ENCODE measurements at places on chromosomes 4 and X. TPM values are rescaled to one million over a fixed set of nuclear protein-coding genes. Genes with fewer than 3 reads are reported as not detected.
A peak's percentile ranks its signal among the peaks of the same experiment; 100 is the strongest.

DNA sequence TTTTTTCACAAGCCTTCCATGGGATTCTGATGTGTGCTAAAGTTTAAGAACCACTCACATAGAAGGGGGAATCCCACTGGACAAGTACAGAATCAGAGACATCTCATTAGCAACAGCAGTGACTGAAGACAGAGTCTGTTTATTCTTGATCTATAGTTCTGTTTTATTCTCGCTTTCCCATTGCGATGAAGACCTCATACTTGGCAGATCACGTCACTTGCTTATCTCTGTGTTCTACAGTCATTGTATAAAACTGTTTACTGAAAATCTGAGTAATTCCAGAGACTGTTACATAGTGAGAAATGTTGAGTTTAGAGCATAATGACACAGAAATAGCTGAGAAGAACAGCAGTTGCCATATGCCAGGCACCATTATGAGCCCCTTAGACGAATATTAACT is 185.5 kb downstream of the PTTG2 start:
- H3K27ac ChIP-seq, result no peak overlapping the region
- H3K4me1 ChIP-seq, result no peaks in the 10 kb centered on the region
- H3K36me3 ChIP-seq, result no peaks in the 10 kb centered on the region
- no peaks in the 10 kb centered on the region for H3K27me3 ChIP-seq
- no peak for DNase-seq

GRCh38 chr4:185218312-185218711 is 8.9 kb downstream of the SNX25 start:
- H3K4me1 ChIP-seq, result peaks cover 76% of the 10 kb centered on the region
- H3K27me3 ChIP-seq, result no peaks in the 10 kb centered on the region
- peak overlapping the region; percentile 73 for H3K27ac ChIP-seq
- no peak for DNase-seq
- H3K36me3 ChIP-seq, result no peaks in the 10 kb centered on the region
- no peak overlapping the region for H3K4me3 ChIP-seq

- no peak overlapping the region for H3K4me3 ChIP-seq
- H3K27ac ChIP-seq, result no peak overlapping the region
- peaks cover 18% of the 10 kb centered on the region for H3K4me1 ChIP-seq
- no peaks in the 10 kb centered on the region for H3K27me3 ChIP-seq
Measured at GRCh38 chr4:139564502-139564901, 8.5 kb upstream of the SETD7 start.

GRCh38 chr4:139530833-139531427 is 25.1 kb downstream of the SETD7 start:
- peak; percentile 66 for DNase-seq
- H3K4me1 ChIP-seq, result no peaks in the 10 kb centered on the region
- no peak overlapping the region for H3K4me3 ChIP-seq
- no peak overlapping the region for H3K27ac ChIP-seq

The KCND1 gene
- 1.5 TPM for total RNA-seq

DNA sequence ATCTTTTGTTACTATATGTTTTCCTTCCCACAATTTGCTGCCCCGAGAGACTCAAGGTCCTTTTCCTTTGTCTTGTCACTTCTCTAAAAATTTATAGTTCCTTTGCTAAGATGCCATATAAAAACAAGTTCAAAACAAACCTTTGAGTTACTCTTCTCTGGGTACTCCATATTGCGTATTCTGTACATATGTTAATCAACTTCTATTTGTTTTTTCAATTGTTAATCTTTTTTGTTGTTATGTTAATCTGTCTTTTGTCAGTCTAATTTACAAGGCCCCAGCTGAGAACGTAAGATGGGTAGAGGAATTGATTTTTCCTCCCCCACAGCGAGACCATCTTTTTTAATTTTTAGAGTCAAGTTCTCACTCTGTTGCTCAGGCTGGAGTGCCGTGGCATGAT is 7.2 kb upstream of the PPEF2 start:
- peaks cover 4% of the 10 kb centered on the region for H3K4me1 ChIP-seq
- no peak overlapping the region for H3K27ac ChIP-seq
- no peaks in the 10 kb centered on the region for H3K36me3 ChIP-seq
- H3K27me3 ChIP-seq, result no peaks in the 10 kb centered on the region

GRCh38 chrX:2266445-2267349 is 234.1 kb downstream of the DHRSX start:
- H3K4me3 ChIP-seq, result no peak overlapping the region
- no peak overlapping the region for H3K27ac ChIP-seq
- no peaks in the 10 kb centered on the region for H3K27me3 ChIP-seq
- H3K36me3 ChIP-seq, result peaks cover 19% of the 10 kb centered on the region
- DNase-seq, result no peak

- no peak overlapping the region for H3K27ac ChIP-seq
- no peak for DNase-seq
- no peaks in the 10 kb centered on the region for H3K27me3 ChIP-seq
- H3K4me1 ChIP-seq, result no peaks in the 10 kb centered on the region
- no peak overlapping the region for H3K4me3 ChIP-seq
- H3K36me3 ChIP-seq, result no peaks in the 10 kb centered on the region
Measured at GRCh38 chrX:5869786-5870185, 358.9 kb downstream of the NLGN4X start.

GRCh38 chrX:150982235-150982787 is 824 bp upstream of the HMGB3 start:
- peaks cover 15% of the 10 kb centered on the region for H3K4me1 ChIP-seq
- no peaks in the 10 kb centered on the region for H3K27me3 ChIP-seq
- H3K27ac ChIP-seq, result no peak overlapping the region
- H3K36me3 ChIP-seq, result no peaks in the 10 kb centered on the region
- H3K4me3 ChIP-seq, result peak overlapping the region; percentile 63

- H3K4me1 ChIP-seq, result no peaks in the 10 kb centered on the region
- H3K36me3 ChIP-seq, result no peaks in the 10 kb centered on the region
- no peak overlapping the region for H3K4me3 ChIP-seq
- peak; percentile 17 for DNase-seq
- no peaks in the 10 kb centered on the region for H3K27me3 ChIP-seq
Measured at GRCh38 chr4:15906020-15906443, 32.5 kb downstream of the FGFBP1 start.

GRCh38 chr4:152307669-152308068 is 228.2 kb downstream of the FBXW7 start:
- H3K27me3 ChIP-seq, result no peaks in the 10 kb centered on the region
- DNase-seq, result no peak
- no peaks in the 10 kb centered on the region for H3K36me3 ChIP-seq
- H3K4me1 ChIP-seq, result no peaks in the 10 kb centered on the region

DNA sequence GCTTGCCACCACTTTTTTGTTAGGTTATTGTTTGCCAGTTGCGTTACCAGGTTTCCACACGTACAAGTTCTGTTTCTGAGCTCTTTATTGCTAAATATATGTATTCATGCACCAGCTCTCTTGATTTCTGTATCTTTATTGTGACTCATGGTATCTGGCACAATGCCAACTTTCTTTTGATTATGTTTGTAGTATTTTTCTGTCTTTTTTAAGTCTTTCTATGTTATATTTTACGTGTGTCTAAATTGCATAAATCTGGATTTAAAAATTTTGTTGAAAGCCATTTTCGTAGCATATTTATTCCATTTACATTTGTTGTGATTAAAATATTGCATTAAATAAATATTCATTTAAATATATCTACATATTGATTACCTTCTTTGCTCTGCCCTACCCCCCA is 73.8 kb downstream of the KDM6A start:
- no peaks in the 10 kb centered on the region for H3K27me3 ChIP-seq
- H3K4me1 ChIP-seq, result peaks cover 8% of the 10 kb centered on the region
- no peak for DNase-seq
- H3K27ac ChIP-seq, result no peak overlapping the region
- H3K36me3 ChIP-seq, result no peaks in the 10 kb centered on the region
- H3K4me3 ChIP-seq, result no peak overlapping the region

DNA sequence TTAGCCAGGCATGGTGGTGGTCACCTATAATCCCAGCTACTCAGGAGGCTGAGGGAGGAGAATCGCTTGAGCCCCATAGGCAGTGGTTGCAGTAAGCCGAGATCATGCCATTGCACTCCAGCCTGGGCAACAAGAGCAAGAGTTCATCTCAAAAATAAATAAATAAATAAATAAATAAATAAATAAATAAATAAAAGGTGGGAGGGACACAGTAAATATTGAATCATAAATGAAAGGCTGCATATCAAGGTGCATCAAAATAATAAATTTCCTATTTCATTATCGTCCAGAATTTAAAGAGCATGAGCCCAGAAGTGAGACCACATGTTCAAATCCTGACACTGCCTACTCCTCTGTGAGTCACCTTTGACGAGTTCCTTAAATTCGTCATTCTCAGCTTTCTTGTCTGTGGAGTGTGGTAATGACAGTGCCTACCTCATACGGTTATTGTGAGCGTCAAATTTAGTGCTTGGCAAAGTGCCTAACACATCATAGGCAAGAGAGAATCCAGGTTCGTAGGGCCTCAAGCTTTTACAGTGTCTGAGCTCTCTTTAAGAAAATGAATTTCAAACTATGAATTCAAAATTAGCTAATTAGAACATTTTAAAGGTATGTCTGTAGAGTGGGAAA is 49.9 kb downstream of the IL15 start:
- no peak overlapping the region for H3K4me3 ChIP-seq
- no peak for DNase-seq
- no peak overlapping the region for H3K27ac ChIP-seq

Data from B cell (primary cell).